Activated effector memory CD4-positive, alpha-beta T cell treated with anti-CD3 and anti-CD28 coated beads, Interleukin-2, amount 50 U/mL, for 16 hours (primary cell): ENCODE measurements at places on chromosomes 7 and 10.

GRCh38 chr7:91651986-91652385 is 228.5 kb downstream of the MTERF1 start:
- DNase-seq, result no peak

DNA sequence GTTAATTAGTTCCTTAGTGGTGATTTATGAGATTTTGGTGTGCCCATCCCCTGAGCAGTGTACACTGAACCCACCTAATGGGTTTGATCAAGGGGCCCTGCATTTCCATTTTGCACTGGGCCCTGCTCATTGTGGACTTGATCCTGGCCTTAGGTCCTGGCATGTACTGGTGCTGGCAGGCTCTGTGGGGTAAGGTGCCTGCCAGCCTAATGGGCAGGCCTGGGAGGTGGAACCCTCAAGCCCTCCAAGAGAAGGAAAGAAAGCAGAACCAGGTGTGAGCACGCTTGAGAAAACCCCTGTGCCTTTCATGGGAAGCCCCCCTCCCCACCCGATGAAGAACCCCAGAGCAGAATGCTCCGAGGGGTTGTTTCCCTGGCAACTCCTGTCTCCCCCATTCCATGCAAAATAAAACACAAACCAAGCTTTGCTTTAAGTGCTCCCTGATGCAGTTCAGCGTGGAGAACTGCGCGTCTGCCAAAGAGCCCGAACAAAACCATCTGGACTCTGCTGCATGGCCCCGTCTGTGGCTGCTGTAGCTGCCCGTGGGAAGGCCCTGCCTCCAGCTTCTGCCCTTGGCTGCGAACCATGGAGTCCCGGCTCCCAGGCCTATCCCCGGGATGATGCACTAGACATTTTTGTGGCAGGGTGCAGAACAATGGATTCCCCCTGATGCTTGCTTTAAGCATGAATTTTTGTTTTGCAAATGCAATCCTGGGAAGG is 123.3 kb downstream of the PRPF18 start:
- DNase-seq, result no peak

- no peak for DNase-seq
Observed at GRCh38 chr7:130277763-130278643, 11.3 kb downstream of the CPA2 start.

GRCh38 chr10:125149036-125149679 is 11.2 kb downstream of the CTBP2 start:
- no peak for DNase-seq

DNA sequence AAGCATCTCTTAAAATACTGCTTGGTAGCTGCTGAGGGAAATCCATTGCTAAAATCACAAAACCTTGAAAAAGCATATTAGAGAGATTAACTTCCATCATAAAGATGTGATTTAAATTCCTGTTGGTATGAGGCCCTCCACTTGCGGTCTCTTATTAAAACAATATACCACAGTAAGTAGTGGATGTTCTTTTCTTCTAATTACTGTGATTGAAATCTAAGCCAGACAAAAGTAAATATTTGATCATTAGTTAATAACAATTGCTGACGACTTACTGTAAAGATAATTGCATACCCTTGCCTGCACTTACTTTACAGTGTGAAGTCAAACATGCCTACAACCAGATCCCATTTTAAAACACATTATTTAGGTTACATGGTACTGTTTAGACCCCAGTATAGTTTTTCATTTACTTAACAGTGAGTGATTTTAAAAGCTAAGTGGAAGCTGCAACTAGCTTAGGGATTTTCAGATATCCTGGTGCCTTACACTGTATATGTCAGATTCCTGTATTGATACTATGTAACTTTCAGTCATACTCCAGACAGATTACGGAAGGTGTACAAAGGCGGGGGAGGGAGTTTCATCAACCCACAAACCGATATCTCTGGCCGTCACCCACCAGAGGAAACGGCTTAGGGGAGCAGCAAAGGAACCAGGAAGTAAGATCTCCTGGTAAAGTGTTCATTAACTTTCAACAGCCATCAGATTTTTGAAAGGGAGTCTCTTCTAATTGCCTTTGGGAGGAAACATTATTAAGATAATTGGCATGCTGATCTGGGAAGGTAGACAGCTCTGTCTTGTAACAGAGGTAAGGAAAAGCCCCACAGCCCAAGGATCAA is 986 bp downstream of the NRP1 start:
- peak; percentile 67 for DNase-seq

- no peak for DNase-seq
Observed at GRCh38 chr7:142507799-142508198, 241.5 kb upstream of the PRSS1 start.

DNA sequence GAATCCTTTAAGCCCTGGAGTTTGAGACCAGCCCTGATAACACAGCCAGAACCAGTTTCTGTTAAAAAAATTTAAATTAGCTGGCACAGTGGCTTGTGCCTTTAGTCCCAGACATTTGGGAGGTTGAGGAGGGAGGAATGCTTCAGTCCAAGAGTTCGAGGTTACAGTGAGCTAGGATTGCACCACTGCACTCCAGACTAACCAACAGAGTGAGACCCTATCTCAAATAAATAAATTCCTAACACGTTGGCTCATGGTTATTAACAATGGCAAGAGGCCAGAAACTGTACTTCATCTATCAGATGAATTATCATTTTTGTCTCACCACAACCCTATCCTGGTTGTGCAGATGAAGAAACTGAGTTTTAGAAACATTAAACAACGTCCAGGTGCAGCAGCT is 2.1 kb upstream of the PPIA start:
- DNase-seq, result no peak

- no peak for DNase-seq
Observed at GRCh38 chr7:1422512-1423263, 36.6 kb downstream of the MICALL2 start.

- DNase-seq, result no peak
Observed at GRCh38 chr10:65413001-65413400, 1512.8 kb upstream of the LRRTM3 start.

DNA sequence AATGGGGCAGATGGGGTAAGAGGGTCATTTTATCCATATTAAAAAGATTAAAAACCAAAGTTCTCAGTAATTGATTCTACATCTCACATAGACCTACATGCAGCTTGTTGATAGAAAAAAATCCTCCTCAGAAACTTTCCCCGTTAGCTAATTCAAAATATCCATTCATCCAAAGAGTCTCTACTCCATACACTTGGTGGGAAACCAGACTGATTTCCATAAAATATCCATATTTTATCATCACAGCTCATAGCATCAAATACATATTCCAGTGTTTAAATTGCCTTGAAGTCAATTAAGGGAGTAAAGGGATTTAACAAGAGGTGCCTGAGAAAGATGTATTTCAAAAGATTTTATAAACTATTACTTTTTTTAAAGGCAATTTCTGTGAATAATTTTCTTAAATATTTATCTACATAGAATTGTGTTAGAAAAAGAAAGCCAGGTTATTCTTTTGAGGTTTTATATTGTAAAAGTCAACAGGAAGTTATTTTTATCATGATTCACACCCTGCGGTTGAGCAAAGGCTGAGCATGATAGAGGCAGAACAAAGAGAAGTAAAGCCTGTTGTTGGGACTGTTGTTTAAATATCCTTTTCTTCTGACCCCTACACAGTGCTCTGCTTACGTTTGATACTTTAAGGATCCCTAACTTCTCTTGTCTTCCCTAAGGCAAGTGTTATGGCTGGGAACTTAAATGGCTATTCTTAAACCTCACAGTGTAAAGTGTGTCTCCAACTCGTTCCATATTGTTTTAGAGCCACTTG is 266.7 kb downstream of the PRKG1 start:
- no peak for DNase-seq

- DNase-seq, result no peak
Observed at GRCh38 chr7:4225361-4225771, 456.7 kb upstream of the FOXK1 start.

DNA sequence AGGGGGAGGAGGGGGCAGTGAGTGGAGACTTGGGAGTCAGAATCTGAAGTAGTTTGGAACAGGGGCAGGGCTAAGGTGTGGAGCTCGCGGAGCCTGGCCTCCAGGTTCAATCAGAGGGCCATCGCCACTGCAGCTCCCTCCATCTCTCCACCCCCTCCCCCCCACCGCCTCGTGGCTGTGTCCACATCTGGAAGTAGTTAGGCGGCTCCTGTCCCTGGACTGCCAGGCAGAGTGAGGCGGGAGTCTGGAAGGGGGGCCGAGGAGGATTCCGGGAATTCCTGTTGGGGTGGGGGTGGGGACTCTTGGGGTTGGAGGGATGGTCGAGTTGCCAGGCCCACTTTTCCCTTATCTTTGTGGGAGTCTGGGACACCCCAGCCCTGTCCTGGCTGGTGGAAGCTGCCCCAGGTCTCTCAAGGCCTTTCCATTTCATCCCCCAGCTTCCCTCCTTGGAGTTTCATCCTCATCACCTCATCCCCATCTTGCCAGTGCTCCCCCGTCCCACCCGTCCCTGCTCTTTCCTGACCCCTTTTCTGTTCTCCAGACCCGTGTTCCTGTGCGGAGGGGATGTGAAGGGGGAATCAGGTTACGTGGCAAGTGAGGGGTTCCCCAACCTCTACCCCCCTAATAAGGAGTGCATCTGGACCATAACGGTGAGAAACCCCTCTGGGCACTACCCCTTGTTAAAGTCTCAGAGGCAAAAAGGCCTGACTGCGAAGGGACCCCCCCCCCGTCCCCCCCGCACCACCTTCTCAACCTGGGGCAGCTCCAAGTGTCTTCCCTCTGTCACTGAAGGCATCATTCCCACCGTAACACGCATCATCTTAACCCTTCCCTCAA is 944 bp downstream of the PCOLCE start:
- no peak for DNase-seq

- DNase-seq, result no peak
Observed at GRCh38 chr10:61157182-61157581, 213.2 kb upstream of the RHOBTB1 start.

GRCh38 chr10:1366322-1366691 is 310.1 kb downstream of the WDR37 start:
- no peak for DNase-seq

DNA sequence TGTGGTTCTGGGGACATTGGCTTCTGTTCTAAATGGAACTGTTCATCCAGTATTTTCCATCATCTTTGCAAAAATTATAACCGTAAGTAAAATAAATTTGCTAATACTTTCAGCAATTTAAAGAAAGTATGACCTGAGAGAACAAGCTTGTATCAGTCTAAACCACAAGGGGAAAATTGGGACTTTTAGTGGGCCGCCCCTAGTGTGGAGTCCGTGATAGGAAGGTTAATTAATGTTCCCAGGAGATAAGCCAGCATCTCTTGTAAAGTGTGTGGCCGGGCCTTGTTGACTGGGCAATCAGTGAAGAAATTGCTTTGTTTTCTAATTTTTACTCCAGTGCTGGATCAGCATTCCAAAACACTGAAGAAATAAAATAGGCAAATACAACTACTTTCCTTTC is 83.0 kb downstream of the ABCB5 start:
- DNase-seq, result no peak

DNA sequence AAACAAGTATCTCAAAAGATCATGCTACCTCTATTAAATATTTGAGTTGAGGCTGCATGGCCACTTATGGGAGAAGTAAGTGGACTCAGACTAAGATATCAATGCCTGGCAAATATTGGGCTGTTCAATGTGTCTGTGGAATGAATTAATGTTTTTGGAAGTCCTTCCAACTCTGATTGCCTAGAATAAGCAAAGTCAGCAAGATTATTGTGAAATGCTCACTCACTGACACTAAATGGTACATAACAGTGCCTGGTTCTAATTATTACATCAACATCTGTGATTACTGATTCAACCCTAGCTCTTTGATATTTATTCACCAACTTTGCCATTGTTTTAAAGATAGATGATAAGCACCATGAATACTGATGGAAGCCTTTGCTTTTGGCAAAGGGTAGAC is 45.5 kb upstream of the HDAC9 start:
- no peak for DNase-seq

GRCh38 chr10:30732671-30733070 is 103.1 kb upstream of the LYZL2 start:
- no peak for DNase-seq

DNA sequence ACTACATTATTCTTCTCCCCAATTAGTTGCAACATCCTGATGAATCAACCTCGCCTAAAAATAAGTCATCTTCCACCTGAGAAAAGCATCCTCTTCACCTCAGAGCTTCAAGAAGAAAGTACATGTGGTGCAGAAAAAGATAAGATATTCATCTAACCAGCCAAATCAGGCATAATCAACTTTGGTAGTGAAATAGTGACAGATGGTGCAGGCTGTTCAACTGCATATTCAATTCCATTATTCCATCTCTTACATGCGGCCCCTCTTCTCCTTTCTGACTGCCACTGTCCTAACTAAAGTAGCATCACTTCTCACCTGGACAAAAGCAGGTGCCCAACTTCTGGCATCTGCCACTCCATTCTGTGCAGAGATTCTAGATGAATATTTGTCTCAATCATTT is 148.4 kb upstream of the STEAP1 start:
- DNase-seq, result no peak

DNA sequence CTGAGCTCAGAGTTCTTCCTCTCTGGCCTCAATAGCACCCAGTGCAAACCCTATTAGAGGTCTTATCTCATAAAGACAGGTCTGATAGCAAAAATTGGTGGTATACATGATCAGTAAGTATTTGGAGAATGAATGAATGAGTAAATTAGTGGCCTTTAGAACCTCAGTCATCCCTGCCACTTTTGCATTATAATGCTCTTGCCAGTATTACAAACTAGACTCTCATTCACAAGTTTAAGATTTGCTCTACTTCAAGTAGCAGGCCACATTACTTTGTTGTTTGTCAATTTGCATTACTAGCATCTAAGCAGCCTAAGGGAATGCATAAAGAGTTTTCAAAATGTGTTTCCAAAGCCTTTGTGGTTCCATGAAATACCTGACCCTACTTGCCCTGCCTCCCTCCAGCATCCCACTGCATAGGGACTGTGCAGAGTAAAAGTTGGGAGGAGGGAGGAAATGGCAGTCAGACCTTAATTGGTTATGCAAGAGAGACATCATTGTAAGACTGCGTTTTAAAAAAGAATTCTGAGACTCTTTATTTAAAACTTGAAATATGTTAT is 21.3 kb downstream of the TSPAN12 start:
- DNase-seq, result no peak

GRCh38 chr7:128729494-128729893 is 9.7 kb upstream of the CALU start:
- no peak for DNase-seq

DNA sequence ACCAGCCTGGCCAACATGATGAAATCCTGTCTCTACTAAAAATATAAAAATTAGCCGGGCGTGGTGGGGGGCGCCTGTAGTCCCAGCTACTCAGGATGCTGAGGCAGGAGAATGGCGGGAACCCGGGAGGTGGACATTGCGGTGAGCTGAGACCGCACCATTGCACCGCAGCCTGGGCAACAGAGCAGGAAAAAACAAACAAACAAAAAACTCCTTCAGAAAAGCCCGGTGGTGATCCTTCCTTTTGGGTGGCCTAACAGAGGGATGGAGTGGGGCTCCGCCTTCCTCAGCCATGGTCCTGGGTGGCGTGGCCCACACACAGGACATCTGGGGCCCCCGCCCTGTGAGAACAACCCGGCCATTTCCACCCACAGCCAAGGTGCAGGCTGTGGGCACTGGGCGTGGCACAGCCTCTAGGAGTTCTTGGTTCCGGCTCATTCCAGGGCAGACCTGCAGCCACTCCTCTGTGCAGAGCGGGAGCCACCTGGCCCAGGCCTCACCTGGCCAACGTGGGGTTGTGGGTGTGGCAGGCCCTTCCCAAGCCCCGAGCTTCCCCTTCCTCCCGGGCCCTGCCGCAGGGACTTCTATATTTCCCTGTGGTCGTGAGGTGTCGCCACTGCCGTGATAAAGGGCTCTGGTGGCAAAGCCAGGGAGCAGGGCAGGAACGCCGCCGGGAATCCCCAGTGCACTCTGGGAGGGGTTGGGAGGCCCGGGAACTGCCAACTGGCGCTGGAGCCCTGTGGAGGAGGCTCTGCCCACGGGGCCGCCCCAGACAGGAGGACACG is 37.6 kb downstream of the GET4 start:
- no peak for DNase-seq

GRCh38 chr7:2553831-2554581 is 1.3 kb downstream of the BRAT1 start:
- DNase-seq, result peak; percentile 21
